ENCODE measurements at places on chromosomes 3 and 15.

- DNase-seq = no peak
Measured at GRCh38 chr3:152321200-152321954, 52.6 kb downstream of the MBNL1 start.

- DNase-seq = no peak
Measured at GRCh38 chr3:124451630-124452317, 278.5 kb upstream of the UMPS start.

- no peak for DNase-seq
Measured at GRCh38 chr3:196624067-196624790, 15.3 kb upstream of the NRROS start.

- DNase-seq = peak; percentile 73
Measured at GRCh38 chr15:42577514-42578031, 2.2 kb downstream of the STARD9 start.
